ENCODE measurements at places on chromosomes 1 and 21.

GRCh38 chr1:51100264-51100880 is 1.7 kb upstream of the C1orf185 start:
- DNase-seq = no peak

DNA sequence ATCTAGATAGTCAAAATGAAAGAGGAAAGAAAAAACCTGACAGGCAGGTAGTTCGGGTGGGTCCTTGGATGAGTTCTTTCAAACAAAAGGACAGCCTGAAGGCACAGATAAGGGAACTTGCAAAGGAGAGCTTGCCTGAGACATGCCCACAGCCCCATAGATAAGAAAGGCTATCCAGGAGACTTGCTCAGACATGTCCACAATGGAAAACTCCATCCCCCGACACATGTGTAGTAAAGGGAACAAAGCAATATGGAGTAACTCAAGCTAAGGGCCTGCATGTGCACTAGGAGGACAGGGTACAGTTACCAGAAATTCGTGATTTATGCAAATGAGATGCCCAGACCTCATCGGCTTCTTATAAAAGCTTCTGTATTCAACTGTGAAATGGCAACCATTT is 281.5 kb downstream of the NEGR1 start:
- no peak for DNase-seq

DNA sequence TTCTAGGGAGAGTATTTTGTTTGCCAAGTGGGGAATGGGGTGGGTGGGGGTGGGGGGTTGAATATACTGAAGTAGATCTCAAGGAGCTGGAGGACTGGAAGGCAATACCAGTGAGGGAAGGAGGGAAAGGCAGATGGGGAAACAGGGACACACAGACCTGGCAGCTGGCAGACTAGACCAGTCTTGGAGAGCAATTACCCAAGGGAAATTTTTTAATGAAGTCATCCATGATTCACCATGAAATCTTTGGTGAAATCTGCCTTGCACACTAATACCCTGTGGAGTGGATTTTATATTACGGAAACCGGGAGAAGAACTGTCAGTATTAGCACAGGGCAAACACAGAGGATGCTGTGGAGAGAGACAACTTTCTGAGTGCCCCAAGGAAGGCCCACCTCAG is 29.7 kb upstream of the MARK1 start:
- no peak for DNase-seq

DNA sequence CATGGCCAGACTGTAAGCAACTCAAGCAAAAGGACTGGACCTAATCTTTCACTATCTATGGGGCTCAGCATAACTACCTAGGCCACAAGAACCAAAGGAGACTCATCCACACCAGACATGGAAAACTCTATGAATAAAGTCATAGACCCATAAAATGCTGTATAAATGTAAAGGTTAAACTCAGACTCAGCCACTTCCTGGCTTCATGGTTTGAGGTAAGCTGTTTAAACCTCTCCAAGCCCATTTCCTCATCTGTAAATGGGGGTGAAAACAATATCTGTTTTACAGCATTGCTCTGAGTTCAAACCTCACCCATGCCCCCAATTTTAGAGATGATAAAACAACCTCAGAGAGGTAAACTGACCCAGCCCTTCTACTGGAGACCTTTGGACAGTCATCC is 4.0 kb upstream of the SMIM12 start:
- DNase-seq = no peak

- DNase-seq = no peak
Measured at GRCh38 chr1:56819387-56819899, at the start of gene FYB2. FYB2 (minus strand) TSS chr1:56819404; CDS start chr1:56819290, 114 bp downstream.

All from activated naive CD8-positive, alpha-beta T cell treated with anti-CD3 and anti-CD28 coated beads, Interleukin-2, amount 10 ng/mL, durations not matched to agents 7 days and 5 days (primary cell).